ENCODE measurements at places on chromosomes 12 and 14.

- no peak for DNase-seq
Observed at GRCh38 chr14:60488175-60488574, 2.3 kb upstream of the C14orf39 start.

- no peak for DNase-seq
Observed at GRCh38 chr14:84797326-84797725, 732.6 kb upstream of the FLRT2 start.

- no peak for DNase-seq
Observed at GRCh38 chr12:23204933-23205778, 580.2 kb downstream of the ETNK1 start.

DNA sequence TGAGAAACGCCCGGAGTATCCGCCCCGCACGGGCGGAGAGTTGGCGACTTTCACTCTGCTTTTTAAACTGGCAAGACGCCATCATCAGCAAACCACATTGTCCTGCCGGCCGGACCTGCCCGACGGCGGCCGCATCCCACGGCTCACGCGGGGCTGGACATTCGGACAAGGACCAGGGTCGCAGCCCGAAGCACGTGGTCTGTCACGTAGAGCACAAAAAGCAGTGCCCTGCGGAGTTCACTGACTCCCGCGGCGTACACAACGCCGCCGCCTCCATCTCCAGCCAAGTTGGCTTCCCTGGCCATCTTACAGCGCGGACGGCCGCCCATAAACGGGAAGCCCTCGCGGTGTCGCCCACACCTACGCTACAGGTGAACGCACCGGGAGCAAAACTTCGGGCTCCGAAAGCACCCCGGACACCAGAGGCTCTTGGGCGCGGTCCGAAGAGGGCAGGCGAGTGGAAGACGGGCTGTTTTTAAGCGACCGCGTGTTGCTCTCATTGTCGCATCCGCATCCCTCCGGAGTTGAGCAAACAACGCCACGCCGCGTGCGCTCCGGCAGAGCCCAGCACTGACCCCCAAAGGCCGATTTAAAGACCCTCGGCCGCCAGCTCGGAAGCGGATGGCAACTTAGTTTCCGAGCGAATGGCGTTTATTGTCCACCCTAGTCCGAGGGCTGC, 966 bp downstream of the SINHCAF start:
- peak; percentile 78 for DNase-seq

GRCh38 chr14:72535485-72535884, 358.4 kb downstream of the DPF3 start:
- DNase-seq: no peak

DNA sequence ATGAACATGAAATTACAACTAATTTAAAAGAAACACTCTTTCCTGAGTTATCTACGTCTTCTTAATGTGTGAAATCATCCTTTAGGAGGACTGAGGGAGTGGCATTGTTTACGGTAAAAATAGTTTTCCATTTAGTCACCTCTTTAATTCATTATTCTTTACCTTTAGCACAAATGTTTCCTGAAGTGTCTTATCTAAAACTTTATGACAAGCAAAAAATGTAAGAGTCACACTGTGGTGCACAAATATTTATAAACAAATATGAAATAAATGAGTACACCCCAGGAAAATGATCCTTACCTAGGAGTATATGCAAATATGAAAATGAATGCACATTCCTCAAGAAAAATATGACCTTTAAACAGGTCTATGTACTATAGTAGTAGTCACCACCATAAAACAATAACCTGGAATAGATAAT, 104.6 kb downstream of the PTPRR start:
- DNase-seq: no peak

GRCh38 chr12:25767606-25768005, 190.9 kb upstream of the RASSF8 start:
- no peak for DNase-seq

DNA sequence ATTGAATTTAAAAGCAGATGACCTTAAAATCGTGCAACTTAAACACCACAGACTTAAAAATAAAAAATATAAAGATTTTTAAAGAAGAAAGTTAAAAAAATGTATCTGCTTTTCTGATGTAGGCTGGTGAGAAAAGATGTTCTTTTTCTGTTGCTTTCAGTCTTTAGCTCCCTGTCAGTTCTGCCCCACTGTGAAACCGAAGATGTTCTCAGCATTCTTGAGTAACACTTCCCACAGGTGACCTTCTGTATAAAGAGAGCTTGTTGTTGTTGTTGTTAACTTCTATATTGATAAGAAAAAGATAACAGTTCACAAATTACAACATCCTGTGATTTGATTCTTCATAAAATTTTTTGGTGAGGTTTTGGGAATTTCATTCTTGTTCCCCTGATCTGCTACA, 377.9 kb upstream of the RGS6 start:
- DNase-seq: no peak

GRCh38 chr12:107735763-107736162, 25.2 kb downstream of the PRDM4 start:
- no peak for DNase-seq

- no peak for DNase-seq
Observed at GRCh38 chr14:62097824-62098223, 335.6 kb downstream of the SNAPC1 start.

DNA sequence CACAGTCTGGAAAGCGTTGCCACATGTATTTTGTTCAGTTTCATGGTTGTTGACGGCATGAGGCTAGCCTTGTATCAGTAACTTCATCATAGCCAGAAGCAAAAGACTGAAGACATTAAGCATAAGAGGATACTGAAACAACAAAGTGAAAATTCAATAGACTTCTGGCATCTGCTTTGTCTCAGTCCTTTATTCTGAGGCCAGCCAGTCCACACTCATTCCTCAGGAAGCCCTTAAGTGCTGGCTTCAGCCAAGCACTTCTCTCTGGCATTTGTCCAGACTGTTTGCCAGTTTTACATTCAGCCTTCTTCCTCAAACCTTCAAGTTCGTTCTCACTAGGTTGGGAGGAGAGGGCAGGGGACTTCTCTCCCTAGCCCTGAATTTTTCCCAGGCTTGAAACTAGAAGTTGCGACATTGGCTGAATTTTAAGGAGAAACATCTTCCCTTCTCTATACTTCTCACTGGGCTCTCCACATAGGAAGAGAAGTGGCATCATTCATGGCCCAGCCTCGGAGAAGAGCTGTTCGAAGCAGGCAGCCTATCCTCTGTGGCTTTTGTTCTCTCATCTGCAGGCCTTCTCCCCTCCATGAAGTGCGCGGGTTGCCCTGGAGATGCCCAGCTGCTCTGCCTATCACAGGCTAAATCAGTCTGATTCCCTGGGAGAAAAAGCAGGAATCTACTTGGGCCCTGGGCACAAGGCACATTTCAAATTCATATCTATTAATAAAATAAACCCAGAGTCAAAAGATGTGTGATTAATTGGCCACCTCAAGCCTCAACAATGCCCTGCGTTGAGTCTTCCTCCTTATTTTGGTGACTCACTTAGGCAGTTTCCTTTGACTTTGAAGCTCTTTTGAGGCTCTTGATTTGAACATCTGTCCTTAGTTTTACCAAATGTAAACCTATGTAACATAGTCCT, 130.9 kb upstream of the PLEKHA5 start:
- DNase-seq: no peak

DNA sequence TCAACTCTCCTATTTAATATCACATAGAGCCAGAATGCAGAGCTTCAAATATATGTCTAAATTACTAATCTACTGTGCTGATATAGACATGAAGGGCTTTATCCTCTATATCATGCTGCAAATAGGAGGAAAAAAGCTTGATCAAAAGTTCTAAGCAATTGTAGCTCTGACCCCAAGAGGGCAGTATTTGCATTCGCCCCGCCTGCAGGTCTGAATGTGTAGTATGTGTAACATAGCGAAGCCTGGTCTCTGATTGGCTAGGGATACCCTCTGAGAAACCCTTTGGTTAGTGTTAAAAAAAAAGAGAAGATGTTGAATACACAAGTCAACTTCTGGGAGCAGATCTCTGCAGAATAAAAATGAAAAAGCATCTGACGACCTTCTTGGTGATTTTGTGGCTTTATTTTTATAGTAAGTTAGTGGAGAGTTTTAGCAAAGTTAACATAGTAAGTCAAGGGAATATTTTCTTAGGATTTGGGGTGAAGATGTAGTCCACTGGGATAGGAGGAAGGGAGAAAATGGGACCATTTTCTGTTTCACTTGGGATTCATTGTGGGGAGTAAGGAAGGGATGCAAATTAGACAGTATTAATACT, 151.6 kb upstream of the OR4E1 start:
- peak; percentile 42 for DNase-seq

DNA sequence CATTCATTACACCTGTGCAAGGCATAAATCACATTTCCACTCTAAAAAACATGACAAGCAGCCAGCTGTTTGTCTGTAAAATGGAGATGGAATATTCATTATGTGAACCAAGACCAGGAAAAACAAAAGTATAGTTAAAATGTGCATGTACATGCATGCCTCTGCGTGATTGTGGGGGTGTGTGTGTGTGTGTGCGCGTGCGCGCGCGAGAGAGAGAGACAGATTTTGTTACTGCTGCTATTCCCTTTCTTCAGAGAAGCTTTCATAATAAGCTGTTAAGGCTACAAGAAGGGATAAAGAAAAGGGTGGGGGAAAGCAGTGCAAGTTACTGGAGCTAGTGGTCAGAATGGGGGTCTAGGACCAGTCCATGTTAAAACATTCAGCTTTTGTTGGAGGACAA, 430.3 kb downstream of the NAV3 start:
- DNase-seq: no peak

DNA sequence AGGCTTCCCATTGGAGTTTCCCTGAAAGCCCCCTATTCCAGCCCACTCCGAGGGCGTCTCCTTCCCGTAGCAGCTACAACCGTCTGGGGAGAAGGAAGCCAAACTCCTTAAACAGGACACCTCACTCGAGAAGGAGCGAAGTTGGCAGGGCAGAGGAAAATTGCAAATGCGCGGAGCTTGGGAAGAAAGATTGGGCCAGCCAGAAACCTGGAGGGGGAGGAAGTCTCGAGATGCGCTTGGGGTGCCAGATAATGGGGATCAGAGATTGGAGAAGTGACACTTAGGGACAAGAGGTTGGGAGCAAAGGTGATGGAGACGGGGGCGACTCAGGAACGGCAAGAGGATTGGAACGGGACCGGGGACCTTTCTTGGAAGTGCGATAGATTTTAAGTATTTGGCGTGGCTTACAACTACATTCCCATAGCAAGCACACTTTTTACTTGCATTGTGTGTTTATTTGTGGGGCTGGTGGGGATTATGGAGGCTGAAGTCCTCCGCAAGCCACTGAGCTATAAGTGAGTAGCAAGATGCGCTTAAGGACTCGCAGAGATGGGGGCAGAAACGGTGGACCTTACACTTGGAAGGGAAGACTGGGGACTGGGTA, 926 bp downstream of the HRK start:
- DNase-seq: peak; percentile 33

GRCh38 chr12:64034901-64035576, 187.1 kb downstream of the KICS2 start:
- DNase-seq: no peak

GRCh38 chr12:63826006-63826585, 18.4 kb upstream of the SRGAP1 start:
- no peak for DNase-seq

- no peak for DNase-seq
Observed at GRCh38 chr14:50762931-50763300, 68.0 kb downstream of the NIN start.

All from activated T-cell treated with anti-CD3 and anti-CD28 coated beads, Interleukin-2, amount 50 U/mL, for 24 hours (primary cell).